ENCODE measurements at places on chromosomes 4 and X. TPM values are rescaled to one million over a fixed set of nuclear protein-coding genes. Genes with fewer than 3 reads are reported as not detected.

Gene GLRA3
- not detected for total RNA-seq

Gene TEX13B
- not detected for total RNA-seq

Gene BLOC1S4
- 22.1 TPM for total RNA-seq

Gene RTL5
- total RNA-seq = 0.84 TPM
